Stimulated activated CD4-positive, alpha-beta T cell treated with anti-CD3 and anti-CD28 coated beads, TNF-alpha, amount 100 ng/mL, for 24 hours (primary cell): ENCODE measurements at places on chromosomes 12 and 14.

DNA sequence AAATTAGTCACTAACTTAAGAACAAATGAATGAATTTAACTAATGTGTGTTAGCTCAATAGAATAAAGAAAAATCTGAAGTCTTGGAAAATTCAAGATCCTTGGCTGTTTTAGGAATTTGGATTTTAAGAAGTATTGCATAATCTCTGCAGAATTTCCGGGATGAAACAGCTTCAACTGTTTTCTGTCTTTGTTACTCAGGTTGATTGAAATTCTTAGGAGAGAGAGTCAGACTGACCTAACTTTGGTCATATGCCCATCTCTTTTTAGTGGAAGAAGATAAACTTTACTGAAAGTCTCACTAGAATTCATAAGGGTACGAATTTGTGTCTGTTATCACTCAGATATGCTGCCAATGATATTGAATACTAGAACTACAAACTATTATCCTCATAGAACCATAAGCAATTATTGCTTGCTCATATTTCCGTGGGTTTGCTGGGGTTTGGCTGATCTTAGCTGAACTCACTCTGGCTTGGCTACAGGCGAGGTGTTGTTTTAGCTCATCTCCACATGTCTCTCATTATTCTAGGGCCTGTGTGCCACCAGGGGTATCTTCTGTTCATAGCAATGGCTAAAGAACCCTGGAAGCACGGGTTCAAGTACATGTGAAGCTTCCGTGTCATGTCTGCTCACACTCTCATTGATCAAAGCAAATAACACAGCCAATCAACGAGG, 257.4 kb upstream of the NOVA1 start:
- DNase-seq = no peak

- DNase-seq = no peak
These were observed 142.5 kb downstream of the DPY19L2 start for GRCh38 chr12:63525831-63526230.

GRCh38 chr12:106181401-106182114, 42.8 kb upstream of the NUAK1 start:
- no peak for DNase-seq

- DNase-seq = no peak
These were observed 589.8 kb upstream of the ATP2B1 start for GRCh38 chr12:90298289-90298948.

DNA sequence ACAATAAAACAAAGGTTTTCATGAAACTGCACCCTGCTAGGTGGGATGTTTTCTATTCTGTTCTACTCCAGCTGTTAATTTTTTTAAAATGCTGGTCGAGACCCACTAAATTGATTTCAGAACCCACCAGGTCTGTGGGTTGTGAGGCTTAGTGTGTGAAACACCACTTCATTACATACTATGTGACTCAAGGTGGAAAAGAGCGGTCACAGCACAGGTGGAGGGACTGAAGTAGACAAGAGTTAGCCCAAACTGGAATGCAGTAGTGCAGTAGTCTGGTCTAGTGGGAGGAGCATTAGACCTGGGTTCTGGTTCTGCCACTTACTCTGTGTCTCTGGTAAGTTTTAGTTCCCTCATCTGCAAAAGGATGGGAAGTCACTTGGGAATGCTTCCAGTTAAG, 12.2 kb downstream of the DDX55 start:
- no peak for DNase-seq

- no peak for DNase-seq
These were observed 22.9 kb upstream of the RASSF8 start for GRCh38 chr12:25935355-25936144.

- no peak for DNase-seq
These were observed 97.5 kb downstream of the TMX1 start for GRCh38 chr14:51337520-51337919.

DNA sequence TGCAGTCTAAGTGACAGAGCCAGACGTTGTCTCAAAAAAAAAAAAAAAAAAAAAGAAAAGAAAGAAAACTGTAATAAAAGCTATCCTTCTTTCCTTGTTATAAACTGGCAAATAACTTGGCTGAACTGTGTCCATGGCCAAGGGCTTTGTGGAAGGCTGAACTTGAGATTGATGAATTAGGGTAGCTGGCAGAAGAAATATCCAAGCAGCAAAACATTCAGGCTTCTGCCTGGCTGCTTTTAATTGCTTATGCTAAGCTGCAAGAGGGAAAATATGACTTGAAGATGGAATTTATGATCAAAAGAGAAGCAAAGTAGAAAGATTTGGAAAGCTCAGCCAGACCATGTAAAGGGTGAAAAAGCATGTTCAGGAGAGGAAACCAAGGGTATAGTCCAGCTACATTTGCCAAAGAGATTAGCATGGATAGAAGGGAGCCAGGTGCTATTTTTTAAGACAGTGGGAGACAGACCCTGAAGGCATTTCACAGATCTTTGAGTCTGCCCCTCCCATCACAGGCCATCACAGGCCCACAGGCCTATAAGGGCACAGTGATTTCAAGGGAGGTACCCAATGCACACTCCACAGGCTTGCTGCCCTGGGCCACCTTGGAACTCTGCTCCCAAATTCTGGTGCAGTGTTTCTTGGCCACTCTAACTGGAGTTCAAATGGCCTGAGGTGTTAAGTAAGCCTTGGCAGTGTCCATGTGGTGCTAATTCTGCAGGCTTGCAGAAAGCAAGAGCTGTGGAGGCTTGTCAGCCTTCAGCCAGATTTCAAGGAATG, 226.0 kb downstream of the AEBP2 start:
- no peak for DNase-seq

DNA sequence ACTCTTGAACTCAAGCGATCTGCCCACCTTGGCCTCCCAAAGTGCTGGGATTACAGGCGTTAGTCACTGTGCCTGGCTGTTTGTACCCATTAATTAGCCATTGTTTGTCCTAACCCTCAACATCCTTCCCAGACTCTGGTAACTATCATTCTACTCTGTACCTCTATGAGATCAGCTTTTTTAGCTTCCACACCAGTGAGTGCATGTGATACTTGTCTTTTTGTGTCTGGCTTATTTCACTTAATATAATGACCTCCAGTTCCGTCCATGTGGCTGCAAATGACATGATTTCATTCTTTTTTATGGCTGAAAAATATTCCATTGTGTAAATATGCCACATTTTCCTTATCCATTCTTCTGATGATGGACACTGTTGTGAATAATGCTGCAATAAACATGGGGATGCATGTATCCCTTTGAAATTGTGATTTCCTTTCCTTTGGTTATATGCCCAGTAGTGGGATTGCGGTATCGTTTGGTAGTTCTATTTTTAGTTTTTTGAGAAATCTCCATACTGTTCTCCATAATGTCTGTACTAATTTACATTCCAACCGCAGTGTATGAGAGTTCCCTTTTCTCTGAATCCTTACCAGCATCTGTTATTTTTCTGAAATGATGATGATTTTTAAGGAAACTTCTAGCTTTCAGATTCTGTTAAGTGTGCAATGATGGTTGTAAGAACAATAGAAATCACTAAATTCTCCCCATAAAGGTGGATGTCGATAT, 6.7 kb upstream of the PPP4R3A start:
- no peak for DNase-seq

GRCh38 chr14:31068235-31068634, 42.1 kb upstream of the STRN3 start:
- no peak for DNase-seq

DNA sequence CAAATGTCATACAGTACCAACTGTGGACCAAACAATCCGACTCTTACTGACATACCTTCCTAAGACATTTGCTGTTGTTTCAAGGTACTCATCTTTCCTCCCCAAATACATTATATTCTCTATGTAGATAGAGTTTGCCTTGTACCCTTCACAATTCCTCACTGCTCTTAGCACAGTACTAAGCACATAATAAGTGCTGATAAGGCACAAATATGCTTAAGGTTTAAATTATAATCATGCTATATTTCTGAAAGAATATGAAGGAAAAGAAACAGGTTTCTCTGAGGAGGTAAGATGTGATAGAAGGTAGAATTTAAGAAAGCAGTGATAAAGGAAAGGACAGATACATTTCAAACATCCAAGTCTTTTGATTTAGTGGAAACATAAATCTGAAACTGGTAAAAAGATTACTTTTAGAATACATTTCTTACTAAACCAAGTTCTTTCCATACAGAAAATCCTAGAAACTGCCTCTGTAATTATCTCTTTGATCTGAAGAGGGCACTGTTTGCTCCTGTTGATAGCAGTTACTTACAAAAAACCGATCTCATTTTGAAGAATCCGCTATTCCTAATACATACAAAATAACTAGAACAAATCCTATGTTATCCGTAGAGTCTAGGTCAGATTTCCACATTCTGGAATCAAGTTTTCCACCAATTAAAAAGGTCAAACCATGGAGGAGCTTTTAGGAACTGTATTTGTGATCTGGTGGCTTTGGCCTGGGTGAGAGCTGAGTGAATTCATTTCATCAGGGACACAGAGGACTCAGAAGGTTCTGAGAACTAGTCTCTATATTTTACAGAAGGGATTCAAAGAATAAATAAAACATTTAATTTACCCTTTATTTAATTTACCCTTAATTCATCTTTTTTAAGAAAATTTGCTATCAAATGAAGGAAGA, 311.9 kb downstream of the DAD1 start:
- no peak for DNase-seq

- DNase-seq = no peak
These were observed 22.1 kb downstream of the MTHFD1 start for GRCh38 chr14:64410084-64410774.

GRCh38 chr14:28012629-28013415, 753.8 kb upstream of the FOXG1 start:
- DNase-seq = no peak

DNA sequence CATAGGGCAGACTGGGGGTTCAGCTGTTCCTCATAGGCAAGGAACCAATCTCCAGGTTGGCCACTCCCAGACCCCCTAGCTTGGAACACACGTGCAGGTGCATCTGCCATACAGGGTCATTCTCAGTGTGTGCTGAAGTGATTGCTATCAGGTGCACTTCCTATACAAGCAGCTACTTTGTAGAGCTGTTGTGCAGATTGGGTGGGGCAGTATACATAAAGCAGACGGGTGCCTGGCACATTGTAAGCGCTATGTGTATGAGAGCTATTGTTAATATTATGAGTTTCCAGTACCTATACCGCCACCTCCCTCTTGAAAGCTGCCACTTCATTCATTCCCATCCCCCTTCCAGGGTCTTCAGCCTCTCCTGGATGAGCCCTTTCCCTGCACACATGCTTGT, 17.3 kb downstream of the IRF2BPL start:
- no peak for DNase-seq

DNA sequence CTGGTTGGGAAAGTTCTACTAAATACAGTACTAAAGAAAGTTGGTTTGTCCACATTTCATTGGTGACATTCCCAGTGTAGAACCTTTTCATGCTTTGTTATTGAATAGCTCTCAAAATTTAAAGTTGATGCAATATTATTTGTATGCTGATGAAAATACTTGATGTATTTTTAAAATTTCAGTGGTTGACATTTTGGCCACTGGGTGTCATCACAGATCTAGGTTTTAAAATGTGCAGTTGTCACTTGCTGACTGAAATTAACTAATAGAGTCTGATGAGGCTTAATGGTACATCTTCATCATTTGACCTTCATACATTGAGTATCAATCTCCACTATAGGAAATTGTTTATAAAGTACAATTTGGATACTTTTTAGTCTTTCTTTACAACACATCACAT, 37.1 kb downstream of the CMAS start:
- DNase-seq = no peak

GRCh38 chr12:54428050-54429013, 9.3 kb upstream of the ITGA5 start:
- DNase-seq = no peak

DNA sequence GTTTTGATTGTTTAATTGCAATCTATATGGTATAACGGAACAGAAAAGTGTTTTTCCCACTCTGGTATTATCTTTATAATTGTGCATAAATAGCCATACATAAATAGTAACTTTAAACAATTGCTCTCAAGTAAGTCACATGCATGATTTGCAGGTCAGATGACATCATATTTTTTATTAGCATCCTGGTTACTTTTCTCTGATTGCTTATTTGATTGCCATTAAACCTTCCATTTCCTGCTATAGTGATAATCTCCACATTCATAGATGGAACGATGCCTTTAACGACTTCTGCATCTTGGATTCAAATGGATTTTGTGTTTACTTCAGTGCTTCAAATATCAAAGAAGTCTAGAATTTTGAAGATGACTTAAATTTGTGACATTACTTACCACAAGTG, 3.5 kb upstream of the KLRK1 start:
- no peak for DNase-seq

DNA sequence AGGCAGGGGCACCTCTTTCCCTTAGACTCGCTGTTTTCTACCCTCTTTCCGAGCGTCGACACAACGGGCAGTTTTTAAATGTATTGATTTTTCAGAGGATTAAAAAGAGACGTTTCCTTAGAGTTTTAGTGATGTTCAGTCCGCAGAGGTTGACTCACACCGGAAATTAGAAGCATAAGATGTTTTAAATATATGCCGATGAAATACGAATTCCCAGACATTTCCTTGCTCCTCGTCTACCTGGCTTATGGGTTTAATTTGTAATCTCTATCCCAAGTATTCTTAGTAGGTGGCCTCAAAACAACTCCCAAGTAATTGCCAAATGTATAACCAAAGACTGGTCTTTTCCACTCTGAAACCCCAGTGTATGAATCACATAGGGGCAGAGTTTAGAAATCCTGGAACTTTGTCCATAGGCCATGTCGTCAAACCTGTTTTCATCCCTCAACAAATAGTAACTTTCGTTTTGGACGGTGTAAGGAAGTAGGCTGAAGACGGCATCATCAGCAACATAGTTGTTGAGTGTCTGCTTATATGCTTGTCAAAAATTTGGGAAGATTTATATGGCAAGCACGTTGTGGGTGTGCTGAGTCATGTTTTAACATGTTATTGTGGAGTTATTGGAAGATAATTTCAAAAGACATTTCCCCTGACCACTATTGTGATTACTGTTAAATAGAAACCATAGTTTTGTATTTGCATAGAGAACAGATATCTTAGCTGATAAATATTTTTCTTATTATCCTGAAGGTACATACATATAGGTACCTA, 824 bp downstream of the TBK1 start:
- DNase-seq = no peak

DNA sequence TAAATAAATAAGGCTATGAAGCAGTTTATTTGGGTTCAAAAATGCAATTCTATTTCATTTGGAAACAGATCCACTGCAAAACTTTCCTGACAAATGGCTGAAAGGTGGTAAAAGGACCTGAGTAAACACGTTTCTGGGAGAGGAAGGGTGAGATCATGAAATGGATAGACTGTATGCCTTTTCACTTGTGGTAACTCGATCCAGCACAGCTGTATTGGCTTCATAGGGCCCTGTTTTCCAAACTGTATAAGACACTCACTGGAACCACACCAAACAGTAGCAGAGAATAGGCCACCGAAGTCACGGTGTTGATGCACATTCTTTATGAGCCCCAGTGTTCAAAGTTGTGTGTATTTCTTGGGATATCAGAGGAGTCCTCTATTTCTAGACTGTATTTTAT, 325.2 kb upstream of the DIO2 start:
- DNase-seq = no peak
